ENCODE measurements at places on chromosomes 4 and X. TPM values are rescaled to one million over a fixed set of nuclear protein-coding genes. Genes with fewer than 3 reads are reported as not detected.

GRCh38 chr4:111798840-111799239 is 346.4 kb upstream of the FAM241A start:
- H3K27ac ChIP-seq = no peak overlapping the region
- no peak for DNase-seq
- no peak overlapping the region for H3K4me3 ChIP-seq
- H3K27me3 ChIP-seq = no peaks in the 10 kb centered on the region
- H3K4me1 ChIP-seq = no peaks in the 10 kb centered on the region

DNA sequence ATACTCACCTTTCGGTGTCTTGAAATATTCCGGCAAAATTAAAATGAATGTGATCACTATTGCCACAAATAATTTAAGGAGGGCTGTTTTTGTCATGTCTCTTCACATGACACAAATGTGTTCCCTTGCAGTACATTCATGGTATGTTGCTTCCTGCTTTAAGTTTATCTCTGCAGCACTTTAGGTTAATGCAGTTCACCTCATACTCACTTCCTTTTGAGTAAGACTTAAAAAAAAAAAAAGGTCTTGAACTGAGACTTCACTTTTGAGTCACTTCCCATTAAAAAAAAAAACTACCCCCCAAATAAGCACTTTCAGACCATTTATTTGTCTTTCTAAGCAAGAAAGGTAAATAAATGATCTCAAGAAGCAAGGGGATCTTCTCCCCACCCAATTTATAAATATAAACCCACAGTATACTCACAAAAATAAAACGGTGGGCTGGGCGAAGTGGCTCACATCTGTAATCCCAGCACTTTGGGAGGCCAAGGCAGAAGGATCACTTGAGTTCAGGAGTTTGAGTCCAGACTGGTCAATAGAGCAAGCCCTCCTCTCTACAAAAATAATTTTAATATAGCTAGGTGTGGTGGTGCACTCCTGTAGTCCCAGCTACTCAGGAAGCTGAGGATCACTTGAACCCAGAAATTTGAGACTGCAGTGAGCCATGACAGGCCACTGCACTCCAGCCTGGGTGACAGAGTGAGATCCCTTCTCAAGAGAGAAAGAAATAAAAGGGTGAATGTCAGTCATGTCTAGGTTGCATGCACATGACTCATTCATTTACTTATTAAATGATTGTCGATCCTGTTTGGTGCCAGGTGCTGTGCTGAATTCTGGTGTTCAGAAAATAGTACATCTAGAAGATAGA is at the start of gene TMEM156:
TMEM156 (minus strand) TSS at position 192 of the 868 bp plus-strand sequence; CDS start at position 96, 96 bp downstream.
- H3K36me3 ChIP-seq = no peaks in the 10 kb centered on the region
- H3K27ac ChIP-seq = no peak within 1 kb of the TSS
- H3K4me1 ChIP-seq = no peaks in the 10 kb centered on the region
- no peak within 1 kb of the TSS for H3K4me3 ChIP-seq
- DNase-seq = no peak

GRCh38 chrX:101745046-101745445 is 85.4 kb upstream of the ARMCX2 start:
- H3K4me1 ChIP-seq = no peaks in the 10 kb centered on the region
- H3K4me3 ChIP-seq = no peak overlapping the region
- no peaks in the 10 kb centered on the region for H3K27me3 ChIP-seq
- no peaks in the 10 kb centered on the region for H3K36me3 ChIP-seq
- DNase-seq = no peak
- no peak overlapping the region for H3K27ac ChIP-seq

EDNRA gene
- 206 TPM for total RNA-seq

PLS3 gene
- 268 TPM for total RNA-seq

DNA sequence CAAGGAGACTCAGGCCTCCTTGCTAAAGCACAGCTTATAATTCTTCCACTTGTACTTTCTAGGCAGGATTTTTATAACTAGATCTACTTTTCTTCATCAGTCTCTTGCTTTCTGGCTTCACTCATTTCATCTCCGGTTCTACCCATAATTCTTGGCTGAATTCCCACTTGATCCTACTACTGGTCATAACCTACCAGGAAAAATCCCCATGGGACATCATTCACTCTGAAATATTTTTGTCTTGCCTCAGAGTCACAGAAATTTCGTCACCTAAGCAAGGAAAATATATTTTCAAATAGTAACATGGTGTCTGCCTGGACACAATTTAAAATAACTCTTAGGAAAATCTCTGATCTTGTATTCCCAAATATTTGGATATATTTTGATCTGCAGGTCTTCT is 122.3 kb downstream of the TEX13A start:
- H3K27ac ChIP-seq = no peak overlapping the region
- no peaks in the 10 kb centered on the region for H3K4me1 ChIP-seq
- no peaks in the 10 kb centered on the region for H3K36me3 ChIP-seq
- no peak for DNase-seq
- no peak overlapping the region for H3K4me3 ChIP-seq

DNA sequence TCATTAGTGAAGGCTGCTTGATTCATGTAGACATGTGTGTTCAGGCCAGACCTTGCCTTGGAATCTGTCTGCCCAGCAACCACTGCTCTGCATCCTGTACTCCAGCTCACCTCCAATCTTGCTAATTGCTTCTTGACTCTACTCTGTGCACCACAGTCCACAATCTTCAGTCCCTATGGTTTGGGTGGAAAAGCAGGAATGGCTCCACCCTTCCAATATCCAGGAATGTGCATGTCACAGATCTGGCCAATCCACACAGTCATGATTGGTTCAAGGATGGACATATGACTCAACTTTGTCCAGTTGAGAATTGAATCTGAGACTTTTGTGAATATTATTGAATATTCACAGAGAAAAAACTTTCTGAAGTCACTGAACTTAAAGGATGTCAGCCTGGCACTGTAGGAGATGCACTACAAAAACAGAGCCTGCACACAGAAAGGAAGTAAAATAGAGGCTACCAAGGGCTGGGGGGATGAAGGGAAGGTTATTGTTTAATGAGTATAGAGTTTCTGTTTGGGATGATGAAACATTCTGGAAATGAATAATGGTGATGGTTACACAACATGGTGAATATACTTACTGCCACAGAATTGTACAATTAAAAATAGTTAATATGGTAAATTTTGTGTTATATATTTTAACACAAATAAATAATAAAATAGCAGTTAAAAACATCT is 161.3 kb upstream of the USP38 start:
- no peak overlapping the region for H3K4me3 ChIP-seq
- H3K36me3 ChIP-seq = no peaks in the 10 kb centered on the region
- DNase-seq = no peak

DNA sequence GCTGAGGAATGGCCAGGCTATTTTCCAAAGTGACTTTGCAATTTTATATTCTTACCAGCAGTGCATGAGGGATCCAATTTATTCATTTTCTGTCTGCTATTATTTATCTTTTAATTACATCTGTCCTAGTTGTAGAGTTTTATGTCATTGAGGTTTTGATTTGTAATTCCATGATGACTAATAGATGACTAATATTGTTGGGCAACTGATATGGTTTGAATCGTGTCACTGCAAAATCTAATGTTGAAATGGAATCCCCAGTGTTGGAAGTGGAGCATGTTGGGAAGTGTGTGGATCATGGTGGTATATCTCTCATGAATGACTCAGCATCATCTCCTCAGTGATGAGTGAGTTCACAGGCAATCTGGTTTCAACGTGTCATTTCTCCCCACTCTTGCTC is 201.5 kb downstream of the TBX22 start:
- H3K36me3 ChIP-seq = no peaks in the 10 kb centered on the region
- no peaks in the 10 kb centered on the region for H3K27me3 ChIP-seq
- H3K27ac ChIP-seq = no peak overlapping the region
- DNase-seq = no peak
- no peak overlapping the region for H3K4me3 ChIP-seq

- no peak overlapping the region for H3K4me3 ChIP-seq
- no peaks in the 10 kb centered on the region for H3K27me3 ChIP-seq
- no peaks in the 10 kb centered on the region for H3K4me1 ChIP-seq
- no peaks in the 10 kb centered on the region for H3K36me3 ChIP-seq
- no peak for DNase-seq
Measured at GRCh38 chr4:33316578-33316977, 2596.4 kb downstream of the PCDH7 start.

DNA sequence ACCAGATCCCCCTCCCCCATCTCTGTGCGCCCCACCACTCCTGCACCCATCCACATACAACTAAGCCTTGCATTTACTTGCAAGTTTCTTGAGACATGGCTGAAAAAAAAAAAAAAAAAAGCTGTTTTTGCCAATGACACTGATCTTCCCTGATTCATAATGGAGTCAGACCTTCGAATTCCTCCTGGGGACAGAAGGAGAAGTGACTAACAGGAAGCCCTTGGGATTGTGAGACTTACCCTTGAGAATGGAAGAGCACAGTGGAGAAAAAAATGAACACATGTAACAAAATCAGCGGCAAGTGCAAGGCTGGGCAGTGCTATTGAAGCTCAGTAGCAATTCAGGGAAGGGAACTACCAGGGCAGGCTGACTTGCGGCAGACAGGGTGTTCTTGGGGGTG is 288.4 kb downstream of the BCOR start:
- no peaks in the 10 kb centered on the region for H3K4me1 ChIP-seq
- H3K4me3 ChIP-seq = no peak overlapping the region
- no peak overlapping the region for H3K27ac ChIP-seq
- no peaks in the 10 kb centered on the region for H3K27me3 ChIP-seq
- H3K36me3 ChIP-seq = no peaks in the 10 kb centered on the region

- DNase-seq = no peak
- H3K36me3 ChIP-seq = no peaks in the 10 kb centered on the region
- H3K27me3 ChIP-seq = no peaks in the 10 kb centered on the region
- H3K27ac ChIP-seq = no peak overlapping the region
Measured at GRCh38 chrX:149275836-149276235, 229.3 kb downstream of the IDS start.

ADGRG4 gene
- not detected for total RNA-seq

DNA sequence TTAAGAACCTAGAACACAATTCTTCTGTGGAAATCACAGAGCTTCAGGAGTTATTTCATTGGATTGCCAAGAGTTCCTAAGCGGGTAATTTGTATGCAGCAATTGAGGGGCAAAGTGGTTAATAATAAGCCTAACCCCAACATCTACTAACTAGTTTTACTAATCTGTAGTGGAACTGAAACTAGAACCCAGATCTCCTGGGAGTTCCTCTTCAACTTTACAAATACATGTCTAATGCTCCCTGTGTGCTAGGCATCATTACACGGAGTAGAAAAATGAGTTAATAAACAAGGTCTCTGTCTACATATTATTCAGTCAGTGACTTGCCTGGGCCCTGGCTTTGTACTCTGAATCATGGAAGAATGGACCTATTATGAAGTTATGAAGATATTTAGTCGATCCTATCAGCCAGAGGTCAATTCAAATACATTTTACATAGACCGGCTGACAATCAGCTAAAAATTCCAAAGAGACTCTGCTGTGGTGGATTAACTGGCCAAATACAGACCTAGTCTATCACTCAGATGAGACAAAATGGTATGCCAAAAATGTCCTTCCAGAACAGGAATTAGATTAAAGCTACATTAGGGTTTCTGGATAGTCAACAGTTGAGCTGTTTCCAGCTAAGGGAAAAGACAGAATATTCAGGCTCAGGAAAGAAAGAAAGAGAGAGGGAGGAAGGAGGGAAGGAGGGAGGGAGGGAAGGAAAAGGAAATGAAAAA is 326.0 kb downstream of the FBXW7 start:
- H3K4me3 ChIP-seq = no peak overlapping the region
- no peaks in the 10 kb centered on the region for H3K27me3 ChIP-seq
- H3K27ac ChIP-seq = no peak overlapping the region
- H3K36me3 ChIP-seq = no peaks in the 10 kb centered on the region

GRCh38 chr4:186854256-186854655 is 130.6 kb upstream of the FAT1 start:
- H3K27me3 ChIP-seq = no peaks in the 10 kb centered on the region
- H3K36me3 ChIP-seq = no peaks in the 10 kb centered on the region
- H3K27ac ChIP-seq = no peak overlapping the region
- H3K4me3 ChIP-seq = no peak overlapping the region
- H3K4me1 ChIP-seq = no peaks in the 10 kb centered on the region

DNA sequence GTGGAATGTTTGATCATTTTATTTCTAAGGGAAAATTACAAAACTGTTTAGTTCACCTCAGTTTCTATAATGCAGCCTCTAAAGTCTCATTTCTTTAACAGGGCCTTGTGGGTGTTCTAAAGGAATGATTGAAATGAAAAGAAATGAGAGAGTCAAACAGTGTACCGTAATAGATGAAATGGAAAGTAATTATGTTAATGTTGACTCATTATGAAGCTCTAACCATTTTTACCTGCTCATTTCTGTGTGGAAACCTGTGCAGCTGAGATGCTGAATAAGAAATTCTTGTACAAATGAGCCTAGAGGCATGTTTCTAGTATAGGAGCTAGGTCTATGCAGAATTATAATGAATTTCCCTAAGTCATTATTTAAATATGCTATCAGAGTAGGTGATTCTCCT is 45.2 kb upstream of the RPA4 start:
- no peak overlapping the region for H3K4me3 ChIP-seq
- no peaks in the 10 kb centered on the region for H3K4me1 ChIP-seq
- no peaks in the 10 kb centered on the region for H3K27me3 ChIP-seq
- H3K27ac ChIP-seq = no peak overlapping the region
- H3K36me3 ChIP-seq = no peaks in the 10 kb centered on the region

FSTL5 gene
- not detected for total RNA-seq

TMEM144 gene
- 3.8 TPM for total RNA-seq

DNA sequence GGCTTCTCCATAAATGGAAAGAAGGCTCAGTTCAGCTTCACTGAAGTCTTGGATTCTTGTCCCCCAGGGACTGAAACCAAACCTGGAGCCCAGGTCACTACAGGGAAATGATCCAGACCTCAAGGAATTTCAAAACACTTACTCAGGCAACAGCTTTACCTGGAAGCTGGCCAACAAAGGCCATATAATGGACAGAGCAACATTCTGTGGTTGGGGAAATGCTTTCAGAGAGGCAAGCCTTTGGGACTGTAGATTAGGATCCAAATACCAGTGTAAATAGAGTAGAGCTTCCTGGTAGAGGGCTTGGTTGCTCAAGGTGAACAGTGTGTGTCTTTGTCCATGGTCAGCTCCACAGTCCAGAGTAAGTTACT is 57.0 kb upstream of the PROM1 start:
- no peaks in the 10 kb centered on the region for H3K4me1 ChIP-seq
- H3K36me3 ChIP-seq = no peaks in the 10 kb centered on the region
- DNase-seq = no peak
- no peak overlapping the region for H3K4me3 ChIP-seq

- H3K4me1 ChIP-seq = no peaks in the 10 kb centered on the region
- no peaks in the 10 kb centered on the region for H3K27me3 ChIP-seq
- no peak overlapping the region for H3K27ac ChIP-seq
- no peak for DNase-seq
- H3K36me3 ChIP-seq = no peaks in the 10 kb centered on the region
Measured at GRCh38 chrX:65127842-65128241, 151.6 kb upstream of the ZC4H2 start.

GRCh38 chrX:40096395-40097091 is 1.2 kb downstream of the BCOR start:
- peak overlapping the region; percentile 91 for H3K27ac ChIP-seq
- DNase-seq = peak; percentile 47
- H3K27me3 ChIP-seq = peaks cover 11% of the 10 kb centered on the region
- no peaks in the 10 kb centered on the region for H3K36me3 ChIP-seq
- H3K4me3 ChIP-seq = peak overlapping the region; percentile 76
- no peaks in the 10 kb centered on the region for H3K4me1 ChIP-seq

- no peak for DNase-seq
- H3K4me3 ChIP-seq = no peak overlapping the region
- H3K36me3 ChIP-seq = no peaks in the 10 kb centered on the region
- H3K27ac ChIP-seq = no peak overlapping the region
- H3K27me3 ChIP-seq = no peaks in the 10 kb centered on the region
- no peaks in the 10 kb centered on the region for H3K4me1 ChIP-seq
Measured at GRCh38 chrX:119156241-119156640, 28.6 kb upstream of the KIAA1210 start.

SSX3 gene
- total RNA-seq = not detected

ERVMER34-1 gene
- not detected for total RNA-seq

MFSD8 gene
- total RNA-seq = 60.9 TPM

PDZD4 gene
- 12.6 TPM for total RNA-seq

TXK gene
- total RNA-seq = 1.3 TPM

Data from uterus (tissue), 4 donors.